ENCODE measurements at places on chromosomes 5 and 9.

DNA sequence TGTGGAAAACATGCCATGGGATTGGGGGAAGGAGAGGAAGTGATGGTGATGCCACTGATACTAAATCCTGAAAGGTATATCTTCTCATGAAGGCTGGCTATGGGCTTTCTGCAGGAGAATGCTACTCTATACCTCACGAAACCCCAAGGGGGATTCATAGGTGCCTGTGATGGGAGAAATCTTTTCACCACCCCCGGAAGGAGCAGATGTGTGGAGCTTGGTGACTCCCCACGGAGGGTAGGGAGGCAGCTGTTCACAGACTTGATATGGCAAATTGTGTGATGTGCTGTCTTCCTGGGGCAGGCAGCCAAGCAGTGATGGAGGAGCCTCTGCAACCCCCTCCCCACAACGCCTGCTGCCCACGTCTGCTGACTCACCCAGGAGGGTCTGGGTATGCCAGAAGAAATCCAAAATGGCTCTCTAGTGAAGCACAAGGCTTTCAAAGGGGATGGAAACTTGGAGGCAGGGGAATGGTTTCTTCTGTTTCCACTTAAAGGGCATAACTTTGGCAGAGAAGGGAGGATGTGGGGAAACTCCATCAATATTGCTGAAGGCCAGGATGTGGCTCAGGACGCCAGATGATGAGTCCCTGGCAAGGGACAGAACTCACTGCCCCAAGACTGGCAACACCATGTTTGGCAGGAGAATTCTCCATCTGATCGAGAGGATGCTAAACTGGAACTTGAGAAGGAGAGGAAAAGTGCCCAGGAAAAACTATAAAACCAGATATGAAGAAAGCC lies 188.3 kb downstream of the GABBR2 start:
- no peak for DNase-seq

GRCh38 chr5:137058089-137058488 lies 441.0 kb downstream of the SPOCK1 start:
- DNase-seq, result no peak

DNA sequence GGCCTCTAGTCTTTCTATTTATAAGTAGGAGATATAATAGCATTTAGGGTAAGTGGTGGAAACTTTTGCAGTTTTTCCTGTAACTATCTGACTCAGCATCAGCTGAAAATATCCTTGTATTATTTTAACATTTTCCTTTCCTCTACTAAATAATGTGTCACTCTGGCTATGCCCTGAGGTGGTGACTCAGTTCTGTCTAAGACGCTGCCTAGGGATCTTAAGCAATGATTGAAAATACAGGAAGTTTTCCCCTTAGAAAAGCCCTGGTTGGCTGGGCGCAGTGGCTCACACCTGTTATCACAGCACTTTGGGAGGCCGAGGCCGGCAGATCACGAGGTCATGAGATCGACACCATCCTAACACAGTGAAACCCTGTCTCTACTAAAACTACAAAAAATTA lies 9.3 kb upstream of the EDIL3 start:
- DNase-seq, result no peak

- peak; percentile 29 for DNase-seq
These were observed 645 bp downstream of the SAP30L start for GRCh38 chr5:154446195-154447088.

GRCh38 chr5:176426876-176427275 lies 10.5 kb upstream of the CLTB start:
- no peak for DNase-seq

- peak; percentile 8 for DNase-seq
These were observed 419.7 kb downstream of the CHSY3 start for GRCh38 chr5:130323804-130324454.

GRCh38 chr5:88675708-88676636 lies 207.0 kb downstream of the MEF2C start:
- DNase-seq, result no peak

All from GM19239 (cell line).